ENCODE measurements at places on chromosomes 1 and 21.

DNA sequence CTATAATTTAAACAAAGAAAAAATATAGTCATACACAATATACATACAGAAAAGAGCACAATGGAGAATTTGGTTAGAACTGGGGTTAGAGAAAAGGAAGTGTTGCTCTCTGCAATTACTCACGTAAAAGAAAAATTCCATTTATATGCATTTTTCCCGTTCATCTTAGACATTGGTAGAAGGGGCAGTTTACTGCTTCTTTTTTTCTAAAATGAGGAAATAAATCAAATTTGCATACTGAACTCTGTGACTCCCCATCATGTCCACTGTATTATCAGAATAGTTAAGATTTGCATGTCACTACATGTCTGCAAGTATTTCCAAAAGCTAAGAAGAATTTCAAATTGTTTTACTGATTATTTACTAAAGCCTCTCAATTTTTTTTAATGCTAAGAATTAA is 44.1 kb upstream of the C1orf105 start:
- no peak for DNase-seq

DNA sequence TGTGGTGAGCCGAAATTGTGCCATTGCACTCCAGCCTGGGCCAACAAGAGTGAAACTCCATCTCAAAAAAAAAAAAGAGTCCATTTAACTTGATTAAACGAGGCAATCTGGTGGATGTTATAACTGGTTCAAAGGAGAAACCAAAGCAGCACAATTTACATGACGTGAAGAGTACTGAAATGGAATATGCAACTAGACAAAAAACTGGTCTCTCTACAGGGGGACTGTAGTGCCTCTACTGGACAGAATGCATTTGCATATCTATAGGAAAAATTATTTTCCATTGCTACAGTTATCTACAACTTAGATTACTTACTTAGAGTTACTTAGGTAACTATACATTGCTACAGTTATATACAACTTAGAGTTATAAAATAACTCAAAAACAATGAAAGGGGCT is 2.7 kb upstream of the CAPN2 start:
- DNase-seq: no peak

GRCh38 chr1:147083919-147084272 is 88.4 kb downstream of the PRKAB2 start:
- no peak for DNase-seq

- DNase-seq: no peak
Observed at GRCh38 chr1:151238467-151238739, 16.1 kb upstream of the PSMD4 start.

GRCh38 chr1:86155051-86155806 is 1.3 kb downstream of the COL24A1 start:
- DNase-seq: no peak

GRCh38 chr21:45747233-45747766 is 103.8 kb downstream of the PCBP3 start:
- peak; percentile 61 for DNase-seq

- no peak for DNase-seq
Observed at GRCh38 chr1:25184001-25184762, 48.1 kb downstream of the SYF2 start.

DNA sequence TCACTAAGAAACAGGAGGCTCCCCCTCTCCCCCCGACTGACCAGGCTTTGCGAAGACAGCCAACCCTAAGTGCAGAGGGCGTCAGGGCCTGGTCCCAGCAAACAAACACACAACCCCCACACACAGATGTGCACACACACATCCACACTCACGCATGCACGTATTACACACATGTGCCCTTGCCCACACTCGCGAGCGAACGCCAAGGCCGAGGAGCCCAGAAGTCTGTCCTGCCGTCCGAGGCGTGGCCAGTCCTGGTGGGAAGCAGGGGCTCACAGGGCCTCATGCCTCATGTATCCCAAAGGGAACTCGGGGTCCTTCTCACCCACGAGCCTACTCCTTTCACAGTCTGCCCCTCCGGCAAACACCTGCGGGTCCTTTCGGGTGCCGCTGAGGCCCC is 2.0 kb downstream of the SDF4 start:
- no peak for DNase-seq
